Activated CD8-positive, alpha-beta memory T cell treated with anti-CD3 and anti-CD28 coated beads for 48 hours (primary cell): ENCODE measurements at places on chromosomes 12 and 14.

GRCh38 chr12:25769082-25769945 lies 189.2 kb upstream of the RASSF8 start:
- no peak for DNase-seq

GRCh38 chr14:81534510-81535074 lies 939 bp upstream of the SEL1L start:
- DNase-seq, result no peak

- DNase-seq, result no peak
Observed at GRCh38 chr12:72041811-72042210, 103.2 kb downstream of the TPH2 start.

DNA sequence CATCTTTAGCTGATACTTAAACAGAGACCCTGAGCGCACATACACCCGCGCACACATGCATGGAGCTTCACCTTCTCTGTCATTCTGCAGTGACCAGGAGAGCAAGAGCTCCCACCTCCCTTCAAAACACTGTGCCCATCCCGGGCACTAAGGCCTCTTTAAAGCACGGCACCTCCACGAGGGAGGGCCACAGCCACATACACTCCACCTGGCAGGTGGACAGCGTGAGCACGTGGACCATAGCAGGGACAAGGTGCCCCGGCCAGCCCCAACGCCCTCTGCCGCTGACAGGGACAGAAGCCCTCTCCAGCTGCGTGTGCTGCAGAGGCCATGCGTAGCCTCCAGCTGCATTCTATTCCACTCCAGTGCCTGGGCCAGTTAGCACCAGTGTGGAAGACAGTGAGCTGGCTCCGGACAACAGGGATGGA lies 5.4 kb downstream of the GAPDH start:
- no peak for DNase-seq

DNA sequence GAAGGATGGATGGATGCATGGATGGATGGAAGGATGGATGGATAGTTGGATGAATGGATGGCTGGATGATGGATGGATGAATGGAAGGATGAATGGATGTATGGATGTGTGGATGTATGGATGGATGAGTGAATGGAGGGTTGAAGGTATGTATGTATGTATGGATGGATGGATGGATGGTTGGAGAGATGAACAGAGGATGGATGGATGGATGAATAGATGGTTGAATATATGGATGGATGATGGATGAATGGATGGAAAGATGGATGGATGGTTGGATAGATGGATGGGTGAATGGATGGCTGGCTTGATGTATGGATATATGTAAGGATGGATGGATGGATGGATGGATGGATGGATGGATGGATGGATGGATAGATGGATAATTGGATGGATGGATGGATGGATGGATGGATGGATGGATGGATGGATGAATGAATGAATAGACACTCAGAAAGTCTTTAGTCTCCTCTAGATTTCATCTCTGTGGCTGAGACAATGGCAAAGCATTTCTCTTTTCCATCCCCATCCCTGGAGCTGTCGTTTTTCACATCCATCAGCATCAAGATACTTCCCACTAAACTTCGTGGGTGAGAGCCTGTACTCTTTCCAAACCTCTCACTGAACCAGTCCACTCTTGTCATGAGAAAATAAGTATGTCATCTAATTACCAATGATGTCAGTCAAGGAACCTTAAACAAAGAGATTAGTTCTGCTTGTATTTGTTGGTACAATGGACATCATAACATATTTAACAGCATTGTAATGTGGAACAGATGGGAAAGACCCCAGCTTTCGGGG lies 74.8 kb upstream of the CLMN start:
- no peak for DNase-seq

- no peak for DNase-seq
Observed at GRCh38 chr12:120842595-120842994, 61.6 kb downstream of the SPPL3 start.

GRCh38 chr12:66446276-66446675 lies 144.0 kb downstream of the HELB start:
- DNase-seq, result no peak

- no peak for DNase-seq
Observed at GRCh38 chr12:27236498-27236897, 7.6 kb upstream of the STK38L start.

GRCh38 chr14:34199585-34199984 lies 248.7 kb upstream of the EGLN3 start:
- no peak for DNase-seq

- no peak for DNase-seq
Observed at GRCh38 chr12:107163413-107163812, 70.1 kb upstream of the CRY1 start.

GRCh38 chr14:33484264-33484663 lies 466.6 kb downstream of the EGLN3 start:
- no peak for DNase-seq

DNA sequence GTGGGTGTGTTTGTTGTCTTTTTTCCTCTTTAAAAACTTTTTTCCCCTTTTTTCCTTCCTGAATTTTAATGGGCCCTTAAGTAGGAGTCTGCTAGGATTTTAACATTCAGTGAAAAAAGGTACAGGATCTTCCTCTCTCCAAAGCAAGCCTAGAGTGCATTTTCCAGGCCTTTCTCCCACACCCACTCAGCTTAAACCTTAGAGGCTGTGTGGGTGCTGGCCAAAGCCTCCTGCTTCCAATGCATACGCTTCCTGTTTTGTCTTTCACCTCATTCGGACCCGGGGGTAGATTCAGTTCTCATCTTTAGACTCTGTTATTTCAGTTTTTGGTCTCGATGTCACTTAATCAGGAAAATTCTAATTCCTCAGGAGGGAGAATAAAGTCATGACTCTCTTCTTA lies 51.2 kb downstream of the TMEM30B start:
- no peak for DNase-seq

GRCh38 chr12:46073321-46073720 lies 82.9 kb upstream of the SCAF11 start:
- no peak for DNase-seq

DNA sequence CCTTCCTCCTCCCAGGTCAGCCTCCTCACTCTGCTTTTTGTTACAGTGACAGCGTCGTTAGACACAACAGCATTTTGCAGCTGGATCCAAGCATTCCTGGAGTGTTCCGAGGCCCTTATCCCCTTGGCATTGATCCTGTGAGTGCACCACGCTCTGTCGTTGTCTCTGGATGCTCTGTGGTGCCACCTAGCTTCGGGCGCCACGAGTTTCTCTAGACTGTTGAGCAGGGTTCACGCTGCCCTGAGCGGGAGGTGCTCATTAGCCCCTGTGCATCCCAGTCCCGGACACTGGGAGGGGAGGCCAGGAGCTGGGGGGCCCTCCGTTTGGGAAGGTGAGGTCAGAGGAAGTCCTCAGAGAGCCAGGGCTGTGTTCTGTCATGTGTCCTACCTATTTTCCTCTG lies 17.3 kb upstream of the DNAH10 start:
- DNase-seq, result no peak

GRCh38 chr12:26114720-26115401 lies 10.0 kb downstream of the BHLHE41 start:
- DNase-seq, result no peak

- no peak for DNase-seq
Observed at GRCh38 chr12:98471085-98471484, 44.3 kb upstream of the TMPO start.

DNA sequence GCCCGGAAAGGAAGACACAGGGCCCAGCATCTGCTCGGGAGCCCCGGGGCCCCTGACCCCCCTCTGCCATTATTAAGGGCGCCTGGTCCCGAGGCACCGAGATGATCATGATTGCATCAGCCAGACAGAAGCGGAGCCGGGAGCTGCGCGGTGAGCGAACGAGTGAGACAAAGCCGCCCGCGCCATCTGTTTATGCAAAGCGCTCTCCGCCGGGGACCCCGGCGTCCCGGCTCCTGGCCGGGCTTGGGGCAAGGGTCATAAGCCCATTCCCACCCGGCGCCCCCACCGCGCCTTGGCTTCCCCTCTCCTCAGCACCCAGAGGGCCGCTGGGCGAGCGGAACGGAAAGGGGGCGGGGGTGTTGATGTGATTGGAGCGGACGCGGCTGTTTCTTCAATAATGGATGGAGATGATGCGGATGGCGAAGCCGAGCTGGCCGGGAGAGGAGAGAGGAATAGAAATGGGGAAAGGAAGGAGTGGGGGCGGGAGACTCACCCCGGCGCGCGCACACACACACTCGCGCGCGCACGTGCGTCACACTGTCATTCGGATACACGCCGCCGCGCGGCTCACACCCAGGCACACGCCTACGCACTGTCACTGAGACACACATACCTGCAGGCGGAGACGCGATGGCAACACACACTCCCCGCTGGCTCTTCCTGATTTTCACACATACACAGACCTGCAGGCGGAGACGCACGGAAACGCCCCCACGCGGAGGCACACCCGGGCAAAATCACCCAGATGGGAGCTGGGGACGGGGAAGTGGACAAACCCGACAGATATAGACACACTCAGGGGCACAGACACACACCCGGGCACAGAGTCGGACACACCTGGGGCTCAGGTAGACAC lies 10.7 kb downstream of the STAC3 start:
- DNase-seq, result no peak

GRCh38 chr14:104441275-104442106 lies 138.1 kb upstream of the C14orf180 start:
- no peak for DNase-seq

DNA sequence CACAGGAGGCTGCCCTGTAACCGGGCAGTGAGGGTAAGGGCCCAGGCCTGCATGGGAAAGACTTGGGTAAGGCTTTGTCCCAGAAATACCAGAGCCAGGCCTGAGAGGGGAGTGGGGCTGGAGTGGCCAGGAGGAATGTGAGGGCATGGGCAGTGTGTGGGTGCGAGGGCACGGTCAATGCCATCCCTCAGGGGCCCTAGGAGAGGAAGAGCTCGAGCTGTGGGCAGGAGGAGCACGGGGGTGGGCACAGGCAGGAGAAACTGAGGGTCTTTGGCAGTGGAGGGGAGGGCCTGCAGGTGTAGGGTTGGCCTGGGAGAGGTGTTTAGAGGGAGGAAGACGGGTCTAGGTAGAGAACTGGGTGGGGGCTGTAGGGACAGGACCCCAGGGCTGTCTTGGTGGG lies 381.6 kb downstream of the TMEM121 start:
- no peak for DNase-seq

- DNase-seq, result no peak
Observed at GRCh38 chr12:123062681-123063486, 82.4 kb downstream of the ARL6IP4 start.

GRCh38 chr14:80958226-80958625 lies 2.8 kb downstream of the TSHR start:
- DNase-seq, result no peak

- no peak for DNase-seq
Observed at GRCh38 chr12:15638231-15638630, 151.0 kb downstream of the EPS8 start.

DNA sequence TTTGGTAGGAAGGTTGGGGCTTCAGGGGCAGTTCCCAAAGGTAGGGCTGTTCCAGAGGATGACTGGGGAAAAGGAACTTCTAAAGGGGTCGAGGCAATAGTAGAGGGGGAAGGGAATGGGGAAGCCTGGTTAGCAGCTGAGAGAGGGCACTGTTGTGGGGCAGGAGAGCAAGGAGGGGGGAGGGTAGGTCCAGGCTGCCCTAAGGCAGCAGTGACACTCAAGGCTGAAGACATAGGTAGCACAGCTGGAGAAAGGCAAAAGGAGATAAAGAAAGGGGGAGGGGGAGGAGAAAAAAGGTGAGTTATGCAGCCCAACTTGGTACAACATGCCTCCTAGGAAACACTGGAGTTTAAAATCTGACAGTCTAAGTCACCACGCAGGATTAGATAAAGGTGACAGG lies 3.9 kb downstream of the NACA start:
- DNase-seq, result no peak

- no peak for DNase-seq
Observed at GRCh38 chr14:100706200-100706599, 20.5 kb upstream of the DLK1 start.

DNA sequence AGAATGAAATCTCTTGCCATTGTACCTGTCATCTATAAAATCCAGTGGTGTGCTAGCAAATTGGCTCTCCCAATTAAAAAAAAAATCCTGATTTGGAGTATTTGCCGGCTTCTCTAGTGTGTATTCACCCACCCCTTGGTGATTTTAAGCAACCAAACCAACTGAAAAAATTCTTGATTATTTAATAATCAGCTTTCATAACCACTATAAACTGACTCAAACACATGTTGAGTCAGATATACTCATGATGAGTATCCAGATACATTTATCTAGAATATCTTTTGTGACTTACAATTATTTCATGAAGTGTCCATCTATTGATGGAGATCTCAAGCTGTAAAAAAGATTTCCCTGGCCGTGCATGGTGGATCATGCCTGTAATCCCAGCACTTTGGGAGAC lies 205.4 kb downstream of the RASSF9 start:
- DNase-seq, result no peak

GRCh38 chr12:90102957-90103652 lies 394.5 kb upstream of the ATP2B1 start:
- DNase-seq, result no peak

- DNase-seq, result no peak
Observed at GRCh38 chr14:77848031-77848430, 48.1 kb downstream of the ADCK1 start.

GRCh38 chr12:113284751-113285150 lies 50.2 kb downstream of the SLC8B1 start:
- no peak for DNase-seq

- no peak for DNase-seq
Observed at GRCh38 chr12:57096099-57096572, 7.2 kb downstream of the NAB2 start.

- no peak for DNase-seq
Observed at GRCh38 chr12:108778053-108778452, 46.7 kb upstream of the CORO1C start.

- DNase-seq, result no peak
Observed at GRCh38 chr12:115032521-115032920, 348.5 kb upstream of the TBX3 start.
